ENCODE measurements at places on chromosomes 3 and 15.

GRCh38 chr15:67024998-67025368 is 40.4 kb upstream of the SMAD3 start:
- no peak for DNase-seq

GRCh38 chr3:113532698-113533533 is 561 bp downstream of the SIDT1 start:
- DNase-seq = peak; percentile 79

GRCh38 chr3:1072041-1072440 is 20.8 kb upstream of the CNTN6 start:
- DNase-seq = no peak

GRCh38 chr3:128605091-128606046 is 45.2 kb downstream of the RPN1 start:
- no peak for DNase-seq

DNA sequence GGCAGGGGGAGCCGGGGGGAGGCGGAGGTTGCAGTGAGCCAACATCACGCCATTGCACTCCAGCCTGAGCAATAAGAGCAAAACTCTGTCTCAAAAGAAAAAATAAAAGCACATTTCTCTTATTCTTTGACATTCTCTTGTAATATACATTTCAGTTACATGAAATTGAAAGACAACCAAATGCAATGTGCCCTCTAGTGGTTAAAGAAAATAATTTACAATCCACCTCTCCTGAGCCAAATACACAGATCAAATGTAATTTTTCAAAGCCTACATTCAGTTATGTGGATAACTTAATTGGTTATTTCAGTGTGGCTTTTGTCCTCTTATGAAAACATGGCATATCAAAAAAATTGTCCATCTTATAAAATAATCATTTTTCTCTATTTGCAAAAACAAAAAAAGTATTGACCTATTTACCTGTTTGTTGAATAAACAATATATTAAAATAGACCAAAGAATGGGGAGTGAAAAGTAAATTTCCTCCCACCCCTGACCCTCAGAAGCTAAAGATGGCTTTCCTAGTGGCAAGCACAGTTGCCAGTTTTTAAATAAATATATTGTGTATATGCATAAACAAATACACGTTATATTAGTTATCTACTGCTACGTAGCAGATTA is 14.2 kb upstream of the U2SURP start:
- peak; percentile 48 for DNase-seq

- DNase-seq = no peak
Observed at GRCh38 chr3:170852324-170852723, 17.7 kb downstream of the RPL22L1 start.

DNA sequence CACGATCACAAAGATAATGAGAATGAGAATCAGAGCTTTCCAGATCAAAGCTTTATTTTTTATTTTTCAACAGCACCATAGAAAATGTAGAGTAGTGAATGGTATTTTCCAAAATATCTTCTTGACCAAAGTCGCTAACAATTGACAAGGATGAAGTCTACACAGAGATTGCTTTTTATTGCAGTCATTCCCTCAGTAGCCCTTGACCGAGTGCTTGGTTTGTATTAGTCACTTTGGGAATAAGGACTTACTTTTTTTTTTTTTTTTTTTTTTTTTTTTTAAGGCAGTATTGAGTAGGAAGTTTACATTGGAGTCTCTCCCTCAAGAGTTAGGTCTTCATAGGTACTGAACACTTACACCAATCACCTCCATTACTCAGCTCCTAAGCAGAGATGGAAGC is 39.8 kb downstream of the THRB start:
- no peak for DNase-seq

DNA sequence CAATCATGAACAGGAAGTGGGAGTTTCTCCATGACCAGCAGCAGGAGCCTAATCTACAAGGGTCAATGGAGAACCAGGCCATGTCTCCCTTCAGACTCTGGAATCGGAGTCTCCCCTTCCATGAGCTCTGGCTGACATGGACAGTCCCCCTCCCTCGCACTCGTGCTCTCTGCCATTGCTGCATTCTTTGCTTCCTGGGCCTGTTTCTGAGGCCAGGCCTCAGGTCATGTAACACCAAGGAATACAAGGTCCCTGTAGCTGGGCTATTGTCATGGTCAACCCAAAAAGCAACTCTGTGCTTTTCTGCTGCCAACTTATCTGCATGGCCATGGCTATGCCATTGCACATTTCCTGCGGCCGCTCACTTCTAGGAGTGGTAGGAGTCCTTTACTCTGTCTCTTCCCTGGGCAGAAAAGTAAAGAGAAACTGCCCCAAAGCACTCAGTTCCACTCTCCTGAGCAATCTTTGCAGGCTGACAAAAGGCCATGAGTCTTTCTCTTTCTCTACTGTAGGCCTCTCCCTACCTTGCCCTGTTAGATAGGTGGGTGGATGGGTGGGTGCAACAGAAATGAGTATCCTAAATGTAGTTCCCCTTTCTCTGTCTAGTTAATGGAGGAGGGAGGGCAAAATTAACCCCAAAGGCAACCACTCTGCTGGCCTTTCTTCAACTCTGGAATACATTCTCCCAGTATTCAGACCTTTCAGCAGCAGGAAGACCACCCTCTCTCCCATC is 40.8 kb upstream of the PROK2 start:
- DNase-seq = no peak

All from D341Med (cell line).